ENCODE measurements at places on chromosomes 3 and 15. TPM values are rescaled to one million over a fixed set of nuclear protein-coding genes. Genes with fewer than 3 reads are reported as not detected.

MAGI1 gene
- 63.4 TPM for total RNA-seq

PPIP5K1 gene
- total RNA-seq, result 21.0 TPM

DUOXA2 gene
- not detected for total RNA-seq

ASB14 gene
- total RNA-seq, result not detected

ECE2 gene
- total RNA-seq, result not detected

PIGZ gene
- total RNA-seq, result 1.5 TPM

TMCO5A gene
- not detected for total RNA-seq

CMTM8 gene
- total RNA-seq, result 0.16 TPM

C3orf52 gene
- total RNA-seq, result 2.7 TPM

TMED3 gene
- 129 TPM for total RNA-seq

CIDEC gene
- total RNA-seq, result not detected

CDHR4 gene
- total RNA-seq, result not detected

GOLGA8R gene
- total RNA-seq, result 1.8 TPM

MOBP gene
- total RNA-seq, result not detected

SERINC4 gene
- 0.12 TPM for total RNA-seq

MEX3B gene
- 2.3 TPM for total RNA-seq

CNTN3 gene
- 5.0 TPM for total RNA-seq

CACNA2D2 gene
- 0.12 TPM for total RNA-seq

TMC3 gene
- not detected for total RNA-seq

CRYGS gene
- total RNA-seq, result 0.85 TPM

CDCP1 gene
- total RNA-seq, result 31.5 TPM

EXD1 gene
- total RNA-seq, result not detected

ALPK3 gene
- total RNA-seq, result 0.12 TPM

FSIP1 gene
- total RNA-seq, result 15.4 TPM

SIDT1 gene
- not detected for total RNA-seq

C3orf22 gene
- not detected for total RNA-seq

CCR2 gene
- total RNA-seq, result not detected

ADCY5 gene
- 1.3 TPM for total RNA-seq

SNX4 gene
- 32.5 TPM for total RNA-seq

SLC6A1 gene
- not detected for total RNA-seq

CEP19 gene
- total RNA-seq, result 3.0 TPM

FGF7 gene
- total RNA-seq, result 157 TPM

CD47 gene
- total RNA-seq, result 123 TPM

SACM1L gene
- 32.4 TPM for total RNA-seq

ALDH1A3 gene
- total RNA-seq, result 302 TPM

ADIPOQ gene
- total RNA-seq, result not detected

COL6A6 gene
- 1.3 TPM for total RNA-seq

TLR9 gene
- not detected for total RNA-seq

NGRN gene
- 72.7 TPM for total RNA-seq

CCR3 gene
- not detected for total RNA-seq

FES gene
- 11.7 TPM for total RNA-seq

CD200R1 gene
- 0.16 TPM for total RNA-seq
